ENCODE measurements at places on chromosomes 6 and 20.

GRCh38 chr6:43036712-43037111 is 15.3 kb downstream of the RRP36 start:
- no peak for DNase-seq

DNA sequence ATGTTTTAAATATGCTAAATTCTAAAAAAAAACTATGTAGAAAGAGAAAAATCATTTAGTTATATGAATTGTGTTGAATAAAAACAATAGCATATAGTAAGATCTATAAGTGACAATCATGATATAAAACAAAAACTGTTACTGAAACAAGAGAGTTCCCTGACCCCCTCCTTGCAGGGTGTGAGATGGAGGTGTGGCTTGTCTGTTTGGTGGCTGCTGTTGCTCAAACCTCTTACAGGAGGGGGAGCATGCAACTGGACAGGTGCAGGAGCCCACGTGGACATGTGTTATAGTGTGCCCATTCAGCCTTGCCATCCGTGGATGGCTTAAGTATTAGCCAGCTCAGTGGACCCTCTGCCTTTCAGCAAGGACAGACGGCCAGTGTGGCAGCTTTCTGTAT is 206.7 kb downstream of the MOXD1 start:
- no peak for DNase-seq

DNA sequence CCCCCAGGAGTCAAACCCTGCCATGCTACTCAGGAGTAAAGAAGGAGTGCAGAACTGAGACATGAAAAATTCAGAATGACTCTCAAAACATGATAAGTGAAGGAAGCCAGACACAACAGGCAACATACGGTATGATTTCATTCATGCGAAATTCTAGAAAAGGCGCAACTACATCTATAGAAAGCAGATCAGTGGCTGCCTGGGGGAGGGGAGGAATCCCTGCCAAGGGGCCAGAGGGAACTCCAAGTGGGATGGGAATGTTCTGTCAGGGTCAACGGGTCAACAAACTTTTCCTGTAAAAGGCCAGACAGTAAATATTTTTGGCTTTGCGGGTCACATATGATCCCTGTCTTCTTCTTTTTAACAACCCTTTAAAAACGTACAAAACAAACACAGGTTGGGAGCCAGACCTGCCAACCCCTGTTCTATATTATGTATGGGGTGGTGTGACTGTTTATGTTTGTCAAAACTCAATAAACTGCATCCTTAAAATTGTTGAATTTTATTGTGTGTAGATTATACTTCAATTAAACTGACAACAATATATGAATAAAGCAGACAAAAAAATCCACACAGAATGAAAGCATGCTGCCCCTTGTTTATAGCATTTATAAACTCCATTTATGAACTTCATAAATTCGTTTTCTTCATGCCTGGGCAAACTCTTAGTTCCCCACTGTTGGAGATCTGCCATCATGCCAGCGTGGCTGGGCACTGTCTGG is 56.6 kb upstream of the TRAF3IP2 start:
- no peak for DNase-seq

DNA sequence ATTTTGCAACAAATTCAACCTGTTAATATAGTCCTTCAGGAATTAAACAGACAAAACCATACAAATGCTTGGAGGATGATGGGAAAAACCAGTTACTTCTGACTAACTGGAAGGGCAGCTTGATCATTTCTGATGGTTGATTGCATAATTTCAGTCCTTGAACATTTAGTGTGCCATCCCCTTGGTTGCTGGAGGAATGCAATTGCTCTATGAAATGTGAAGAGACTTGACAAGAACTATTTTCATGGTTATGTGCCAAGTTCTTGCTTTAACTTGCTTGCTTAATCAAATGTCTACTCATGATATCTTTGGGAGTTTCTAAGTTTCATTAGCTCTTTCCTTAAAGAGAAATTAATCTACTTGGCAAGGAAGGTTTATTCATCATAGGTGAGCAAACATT is 45.2 kb downstream of the ANKEF1 start:
- DNase-seq, result no peak

DNA sequence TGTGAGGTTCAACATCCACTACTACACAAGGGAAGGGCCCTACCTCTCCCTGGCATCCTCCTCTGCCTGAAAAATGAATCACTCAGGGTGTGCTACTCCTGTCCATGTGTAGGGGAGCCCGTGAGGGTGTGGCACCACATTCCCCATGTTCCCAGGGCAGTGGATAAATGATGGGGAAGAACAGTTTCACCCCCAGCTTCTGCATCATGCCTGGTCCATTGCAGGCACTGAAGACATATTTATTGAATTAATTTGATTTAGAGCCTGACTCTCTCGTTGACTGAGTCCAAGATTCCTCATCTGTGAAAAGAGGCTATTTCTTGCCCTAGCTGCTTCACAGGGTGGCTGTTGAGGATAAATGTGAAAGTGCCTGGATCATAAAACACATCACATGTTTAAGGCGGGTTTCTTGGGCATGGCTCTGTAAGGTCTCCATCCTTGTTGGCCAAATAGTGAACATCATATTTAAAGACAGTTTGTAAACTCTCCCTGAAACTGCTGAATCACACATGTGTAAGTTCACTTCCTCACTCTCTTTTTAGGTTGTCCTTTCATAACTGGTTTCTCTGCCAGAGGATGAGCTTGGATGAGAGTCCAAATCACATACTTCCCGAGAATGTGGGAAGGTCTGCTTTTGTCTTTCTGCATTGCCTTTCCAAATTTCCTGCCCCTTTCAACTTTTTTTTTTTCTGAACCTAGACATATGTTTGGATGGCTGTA is 79.7 kb upstream of the FYN start:
- DNase-seq, result no peak

DNA sequence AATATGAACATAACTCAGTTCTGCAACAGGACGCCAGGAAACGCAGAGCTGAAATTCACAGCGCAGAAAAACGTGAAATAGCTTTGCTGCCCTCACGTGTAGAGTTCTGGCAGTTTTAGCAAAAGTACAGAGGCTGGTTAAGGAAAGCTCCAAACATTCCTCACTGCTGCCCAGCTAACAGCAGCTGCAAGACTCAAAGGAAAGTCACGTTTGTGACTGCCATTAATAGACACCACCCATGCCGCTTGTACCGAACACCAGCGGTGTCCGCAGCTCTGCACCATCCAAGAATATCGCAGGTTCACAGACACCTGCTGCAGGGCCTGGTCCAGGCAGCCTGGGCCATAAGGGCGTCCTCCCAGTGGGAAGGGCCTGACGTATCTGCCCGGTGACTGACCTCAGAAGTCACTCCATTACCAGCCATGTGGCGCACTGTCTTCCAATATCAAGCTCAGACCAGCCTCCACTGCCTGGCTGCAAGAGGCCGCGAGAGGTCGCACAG is 61.4 kb downstream of the WDR27 start:
- DNase-seq, result no peak

DNA sequence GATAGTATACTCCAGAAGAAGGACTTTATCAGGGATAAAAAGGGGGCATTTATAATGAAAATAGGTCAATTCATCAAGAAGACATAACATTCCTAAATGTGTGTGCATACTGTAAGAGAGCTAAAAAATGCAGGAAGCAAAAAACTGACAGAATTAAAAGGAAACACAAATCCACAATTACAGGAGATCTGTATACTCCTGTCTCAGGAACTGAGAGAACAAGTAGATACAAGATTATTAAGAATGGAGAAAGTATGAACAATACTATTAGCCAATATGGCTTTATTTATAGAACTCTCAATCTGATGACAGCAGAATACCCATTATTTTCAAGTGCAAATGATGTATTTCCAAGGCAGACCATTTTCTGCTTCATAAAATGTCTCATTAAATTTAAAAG is 167.7 kb upstream of the BMP5 start:
- no peak for DNase-seq

DNA sequence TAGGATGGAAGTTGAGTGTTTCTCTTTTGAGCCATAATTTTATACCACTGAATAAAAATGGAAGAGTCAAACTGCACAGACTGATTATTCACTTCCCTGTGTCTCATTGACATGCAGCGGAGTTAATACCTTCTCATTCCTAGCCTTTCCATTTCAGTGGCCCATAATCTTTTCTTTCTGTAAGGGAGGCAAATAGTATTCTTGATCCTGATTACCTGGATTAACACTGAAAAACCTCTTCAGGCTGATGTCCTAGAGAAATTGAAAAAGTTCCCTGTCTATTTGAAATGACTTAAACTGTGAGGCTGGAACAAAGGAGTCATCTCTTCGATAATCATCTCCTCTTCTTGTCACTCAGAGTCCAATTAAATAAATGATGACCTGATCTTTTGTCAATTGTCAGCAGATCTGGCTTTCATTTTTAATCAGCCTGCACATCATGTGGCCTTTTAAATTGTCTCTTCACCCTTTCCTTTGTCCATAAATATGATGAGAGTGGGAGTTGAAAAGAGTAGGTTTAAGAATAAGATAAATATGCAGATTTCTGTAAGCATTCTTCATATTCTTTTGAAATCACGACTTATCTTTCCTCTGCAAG is 713.0 kb downstream of the EPM2A start:
- no peak for DNase-seq

DNA sequence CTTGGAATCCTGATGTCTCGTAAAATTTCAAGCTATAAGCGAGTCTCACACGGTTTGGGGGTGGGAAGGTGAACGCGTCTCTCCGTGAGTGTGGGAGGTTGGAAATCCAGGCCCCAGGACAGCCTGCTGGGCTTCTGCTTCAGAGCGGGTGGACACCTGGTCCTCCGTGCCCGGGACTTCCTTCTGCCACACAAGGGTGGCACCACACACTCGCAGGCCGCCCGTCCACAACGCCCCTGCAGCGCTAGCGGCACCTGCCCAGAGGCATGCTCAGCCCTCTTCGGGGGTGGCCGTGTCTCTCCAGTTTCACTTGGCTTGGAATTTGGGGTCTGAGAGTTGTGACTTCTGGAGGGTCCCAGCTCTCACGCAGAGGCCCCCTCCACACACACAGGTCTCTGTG is 151.9 kb downstream of the PHACTR3 start:
- DNase-seq, result no peak

DNA sequence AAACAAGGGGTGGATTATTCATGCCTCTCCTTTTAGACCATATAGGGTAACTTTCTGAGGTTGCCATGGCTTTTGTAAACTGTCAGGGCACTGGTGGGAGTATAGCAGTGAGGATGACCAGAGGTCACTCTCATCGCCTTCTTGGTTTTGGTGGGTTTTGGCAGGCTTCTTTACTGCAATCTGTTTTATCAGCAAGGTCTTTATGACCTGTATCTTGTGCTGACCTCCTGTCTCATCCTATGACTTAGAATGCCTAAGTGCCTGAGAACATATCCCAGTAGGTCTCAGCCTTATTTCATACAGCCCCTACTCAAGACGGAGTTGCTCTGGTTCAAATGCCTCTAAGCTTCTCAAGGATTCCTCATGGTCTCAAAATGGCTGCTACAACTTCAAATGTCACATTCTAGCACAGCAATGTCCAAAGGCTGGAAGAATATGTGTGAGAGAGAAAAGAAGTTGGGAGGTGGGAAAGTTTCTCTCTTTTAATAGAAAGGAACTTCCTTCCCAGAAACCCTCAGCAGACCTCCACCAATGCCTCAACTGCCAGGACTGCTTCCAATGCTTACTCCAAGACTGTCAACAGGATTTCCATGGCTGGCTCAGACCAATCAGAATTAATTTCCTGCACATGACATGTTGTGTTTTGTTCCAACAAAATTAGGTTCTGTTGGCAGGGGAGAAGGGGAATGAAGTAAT is 46.6 kb upstream of the SLC9A8 start:
- DNase-seq, result no peak

DNA sequence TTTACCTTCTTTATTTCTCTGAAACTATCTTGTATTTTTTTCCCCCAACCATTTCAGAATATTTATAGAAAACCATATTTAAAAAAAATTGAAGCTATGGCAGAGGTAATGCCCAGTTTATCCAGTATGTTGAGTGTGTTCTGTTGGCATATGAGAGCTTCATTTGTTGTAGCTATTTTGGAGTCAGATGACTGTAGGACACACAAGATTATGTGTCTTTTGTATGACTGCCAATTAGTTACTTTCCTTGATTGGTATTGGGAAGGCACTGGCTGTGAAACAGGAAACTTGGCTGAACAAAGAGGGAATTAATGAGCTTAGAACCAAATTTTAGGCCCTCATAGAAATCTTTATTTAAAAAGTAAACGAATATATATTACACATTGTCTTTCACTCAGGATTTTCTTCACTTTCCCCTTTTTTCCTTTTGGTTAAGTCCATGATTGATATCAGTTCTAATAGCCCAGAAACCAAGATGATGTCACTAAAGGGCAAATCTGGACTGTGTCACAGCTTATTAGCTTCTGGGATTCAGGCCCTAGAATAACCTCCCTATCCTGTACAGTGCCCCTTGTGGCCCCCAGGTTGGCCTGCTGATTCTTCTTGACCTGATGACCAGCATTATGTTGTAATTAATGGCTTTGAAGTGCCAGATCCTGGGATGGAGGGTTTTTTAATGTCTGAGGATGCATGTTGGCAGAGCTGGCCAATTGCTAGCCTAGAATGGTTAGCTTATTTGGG is 10.1 kb downstream of the CDC5L start:
- DNase-seq, result no peak

DNA sequence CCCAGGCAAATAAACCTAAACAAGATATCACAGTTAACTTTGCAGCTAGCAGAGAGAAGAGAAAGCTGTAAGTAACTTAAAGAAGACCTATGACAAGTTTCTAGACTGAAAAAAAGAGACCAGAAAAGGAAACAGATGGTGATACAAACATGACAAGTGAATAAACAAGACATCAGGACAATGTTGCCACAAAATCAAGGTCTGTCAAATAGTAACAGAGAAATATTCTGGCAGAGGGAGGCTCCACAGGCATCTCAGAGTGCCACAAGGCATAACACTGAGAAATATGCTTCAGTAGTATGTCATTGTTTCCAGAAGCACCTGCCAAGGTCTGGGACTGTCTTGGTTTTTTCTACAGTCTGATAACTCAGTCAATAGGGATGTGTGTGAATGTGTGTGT is 332.2 kb downstream of the KHDRBS2 start:
- no peak for DNase-seq

GRCh38 chr6:44221291-44221960 is 2.0 kb upstream of the SLC29A1 start:
- DNase-seq, result peak; percentile 38

DNA sequence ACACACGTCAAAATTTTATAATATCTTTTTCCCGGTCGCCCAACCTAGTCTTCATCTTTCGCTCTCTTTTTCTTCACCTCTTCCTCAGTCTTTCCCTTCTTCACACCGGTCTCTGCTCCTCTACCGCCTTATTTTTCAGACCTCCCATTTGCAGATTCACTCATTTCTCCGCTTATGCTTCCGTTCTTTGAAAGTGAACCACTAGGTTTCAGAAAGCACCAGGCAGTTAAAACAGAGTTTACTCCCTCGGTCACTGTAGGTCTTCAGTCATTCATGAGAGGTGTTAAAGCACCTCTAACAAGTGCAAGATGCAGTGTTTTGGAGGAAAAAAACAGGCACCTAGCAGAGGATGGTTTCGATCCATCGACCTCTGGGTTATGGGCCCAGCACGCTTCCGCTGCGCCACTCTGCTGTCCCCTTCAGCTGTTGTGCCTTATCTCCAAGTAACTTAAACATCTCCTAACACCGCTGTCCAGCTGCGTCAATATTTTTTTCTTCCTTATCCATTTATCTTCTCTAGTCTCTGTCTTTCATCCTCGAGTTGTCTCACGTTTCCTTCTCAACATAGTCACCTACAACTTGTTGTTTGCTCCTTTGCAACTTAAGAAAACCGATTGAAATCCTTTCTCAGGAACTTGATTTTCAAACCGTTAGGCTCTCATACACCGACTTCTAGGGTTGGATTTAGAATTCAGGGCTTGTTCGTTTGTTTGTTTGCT is 119.7 kb upstream of the ZNF184 start:
- no peak for DNase-seq

GRCh38 chr6:161366301-161366923 is 92.6 kb upstream of the AGPAT4 start:
- DNase-seq, result no peak

- DNase-seq, result no peak
These were observed 67.7 kb downstream of the SNAP25 start for GRCh38 chr20:10286356-10286755.

All from stimulated activated CD8-positive, alpha-beta memory T cell treated with anti-CD3 and anti-CD28 coated beads, Interleukin-4, amount 100 ng/mL, for 1 hour (primary cell).